ENCODE measurements at places on chromosomes 1 and 21.

DNA sequence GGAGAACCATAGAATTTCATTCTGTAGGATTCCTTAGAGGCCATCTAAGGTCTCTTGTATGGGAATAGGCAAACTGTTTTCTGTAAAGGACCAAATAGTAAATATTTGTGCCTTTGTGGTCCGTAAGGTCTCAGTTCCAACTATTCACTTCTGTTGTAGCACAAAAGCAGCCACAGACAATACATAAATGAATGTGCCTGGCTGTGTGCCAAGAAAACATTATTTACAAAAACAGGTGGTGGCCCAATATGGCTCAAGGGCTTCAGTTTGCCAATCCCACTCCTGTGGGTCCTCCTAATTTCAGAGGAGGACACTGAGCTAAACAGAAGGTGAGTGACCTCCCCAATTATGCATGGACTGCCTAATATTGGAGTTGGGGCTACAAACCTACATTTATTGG, 67.6 kb upstream of the EDEM3 start:
- no peak overlapping the region for H3K27ac ChIP-seq
- H3K4me3 ChIP-seq = no peak overlapping the region
- DNase-seq = no peak

DNA sequence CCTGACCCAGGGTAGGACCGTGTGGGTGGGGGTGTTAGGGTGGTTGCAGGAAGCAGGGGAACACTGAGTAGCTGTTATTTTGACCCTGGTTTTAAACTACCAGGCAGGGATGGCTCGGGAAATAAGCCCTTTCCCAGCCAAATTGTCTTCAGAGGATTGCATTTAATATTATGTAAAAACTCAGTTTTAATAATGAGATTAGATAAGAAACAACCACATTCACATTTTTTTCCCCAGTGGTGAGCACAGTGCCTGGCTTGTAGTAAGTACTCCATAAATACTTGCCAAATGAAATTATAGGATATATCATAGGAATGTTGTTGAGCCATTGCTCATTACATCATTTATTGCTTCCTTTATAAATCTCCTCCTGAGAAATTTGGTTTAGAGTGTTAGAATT, 3.1 kb upstream of the ACP6 start:
- no peak for DNase-seq
- H3K4me1 ChIP-seq = peaks cover 18% of the 10 kb centered on the region
- H3K27ac ChIP-seq = no peak overlapping the region

GRCh38 chr1:77757066-77757584, 2.5 kb downstream of the USP33 start:
- peak overlapping the region; percentile 36 for H3K4me3 ChIP-seq
- no peaks in the 10 kb centered on the region for H3K27me3 ChIP-seq
- no peak overlapping the region for H3K27ac ChIP-seq
- no peak for DNase-seq
- peaks cover 11% of the 10 kb centered on the region for H3K36me3 ChIP-seq
- H3K4me1 ChIP-seq = peaks cover 41% of the 10 kb centered on the region

GRCh38 chr1:3968851-3969250, 68.8 kb upstream of the C1orf174 start:
- peak; percentile 30 for DNase-seq
- no peaks in the 10 kb centered on the region for H3K36me3 ChIP-seq
- H3K4me3 ChIP-seq = no peak overlapping the region
- peaks cover 8% of the 10 kb centered on the region for H3K27me3 ChIP-seq

DNA sequence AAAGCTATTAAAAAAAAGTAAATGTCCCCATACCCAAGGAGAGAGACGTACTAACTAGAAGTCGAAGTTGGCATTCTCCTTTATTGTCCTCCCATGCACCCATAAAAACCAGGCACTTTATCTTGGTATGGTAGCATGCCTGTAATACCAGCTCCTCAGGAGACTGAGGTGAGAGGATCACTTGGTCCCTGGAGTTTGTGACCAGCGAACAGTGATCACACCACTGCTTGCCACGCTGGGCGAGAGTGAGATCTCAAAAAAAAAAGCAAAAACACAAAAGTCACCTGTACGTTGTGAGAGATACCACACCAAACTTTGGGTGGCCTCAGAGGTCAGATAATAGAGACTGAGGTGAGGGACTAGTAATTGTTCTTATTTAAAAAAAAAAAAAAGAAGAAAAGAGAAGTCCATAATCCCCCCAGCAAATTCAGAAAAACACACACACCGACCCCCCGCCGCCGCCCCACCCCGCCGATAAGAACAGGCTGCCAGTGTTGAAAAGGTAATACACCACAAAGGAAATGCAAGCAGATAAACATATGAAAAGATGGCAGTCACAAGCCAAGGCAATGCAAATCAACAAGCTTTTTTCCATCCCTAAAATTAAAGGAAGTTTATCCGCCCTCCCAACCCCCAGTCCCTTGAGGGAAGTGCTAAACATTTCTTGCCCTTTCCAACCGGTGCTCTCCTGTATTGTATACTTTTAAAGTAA, 3.6 kb downstream of the L1TD1 start:
- H3K36me3 ChIP-seq = no peaks in the 10 kb centered on the region
- H3K4me3 ChIP-seq = no peak overlapping the region
- peaks cover 54% of the 10 kb centered on the region for H3K27me3 ChIP-seq
- no peak overlapping the region for H3K27ac ChIP-seq
- H3K4me1 ChIP-seq = peaks cover 4% of the 10 kb centered on the region

GRCh38 chr21:25586791-25587190, 20.5 kb downstream of the MRPL39 start:
- DNase-seq = no peak
- H3K4me3 ChIP-seq = no peak overlapping the region
- H3K36me3 ChIP-seq = peaks cover 60% of the 10 kb centered on the region
- no peaks in the 10 kb centered on the region for H3K27me3 ChIP-seq

DNA sequence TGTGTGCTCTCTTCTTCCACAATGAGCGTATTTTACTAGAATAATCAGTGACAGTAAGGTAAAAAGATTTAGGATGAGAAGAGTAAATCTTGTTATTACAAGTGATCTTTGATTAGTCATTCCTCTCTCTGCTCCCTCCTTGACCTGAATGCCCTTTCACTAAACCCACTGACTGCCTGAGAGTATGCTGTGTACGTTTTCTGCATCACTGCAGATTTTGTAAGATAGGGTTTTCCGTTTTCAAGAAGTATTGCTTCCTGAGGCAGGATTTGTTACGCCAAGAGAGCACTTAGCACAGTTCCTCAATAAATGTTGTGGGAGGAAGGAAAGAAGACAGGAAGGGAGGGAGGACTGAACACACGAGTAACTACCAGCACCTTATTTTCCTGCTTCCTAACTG, 7.7 kb upstream of the LAMB3 start:
- H3K27ac ChIP-seq = no peak overlapping the region
- H3K4me1 ChIP-seq = peaks cover 14% of the 10 kb centered on the region
- no peak for DNase-seq
- H3K4me3 ChIP-seq = no peak overlapping the region

DNA sequence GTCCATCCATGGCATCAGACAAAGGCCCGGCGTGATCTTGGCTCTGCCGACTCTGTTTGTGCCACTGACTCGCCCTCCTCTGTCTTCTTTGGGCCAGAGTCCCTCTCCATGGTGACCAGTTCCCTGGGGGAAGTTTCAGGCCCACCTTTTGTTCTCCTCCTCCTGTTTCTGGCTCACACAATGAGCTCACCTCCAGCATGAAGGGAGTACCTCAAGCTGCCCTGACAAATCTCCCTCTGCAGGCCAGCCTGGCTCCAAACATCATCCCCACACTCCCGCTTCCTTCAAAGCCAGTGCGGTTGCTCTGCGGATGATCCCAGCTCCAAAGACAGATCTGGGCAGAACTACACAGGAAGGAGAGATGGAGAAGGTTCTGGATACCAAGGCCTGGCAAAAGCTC, 576.6 kb downstream of the NPHP4 start:
- no peak overlapping the region for H3K4me3 ChIP-seq
- H3K4me1 ChIP-seq = peaks cover 17% of the 10 kb centered on the region
- H3K27ac ChIP-seq = no peak overlapping the region
- no peak for DNase-seq

GRCh38 chr1:69492286-69492685, 75.4 kb upstream of the LRRC7 start:
- no peak overlapping the region for H3K27ac ChIP-seq
- H3K27me3 ChIP-seq = no peaks in the 10 kb centered on the region
- no peak for DNase-seq
- no peaks in the 10 kb centered on the region for H3K36me3 ChIP-seq
- H3K4me3 ChIP-seq = no peak overlapping the region
- no peaks in the 10 kb centered on the region for H3K4me1 ChIP-seq

DNA sequence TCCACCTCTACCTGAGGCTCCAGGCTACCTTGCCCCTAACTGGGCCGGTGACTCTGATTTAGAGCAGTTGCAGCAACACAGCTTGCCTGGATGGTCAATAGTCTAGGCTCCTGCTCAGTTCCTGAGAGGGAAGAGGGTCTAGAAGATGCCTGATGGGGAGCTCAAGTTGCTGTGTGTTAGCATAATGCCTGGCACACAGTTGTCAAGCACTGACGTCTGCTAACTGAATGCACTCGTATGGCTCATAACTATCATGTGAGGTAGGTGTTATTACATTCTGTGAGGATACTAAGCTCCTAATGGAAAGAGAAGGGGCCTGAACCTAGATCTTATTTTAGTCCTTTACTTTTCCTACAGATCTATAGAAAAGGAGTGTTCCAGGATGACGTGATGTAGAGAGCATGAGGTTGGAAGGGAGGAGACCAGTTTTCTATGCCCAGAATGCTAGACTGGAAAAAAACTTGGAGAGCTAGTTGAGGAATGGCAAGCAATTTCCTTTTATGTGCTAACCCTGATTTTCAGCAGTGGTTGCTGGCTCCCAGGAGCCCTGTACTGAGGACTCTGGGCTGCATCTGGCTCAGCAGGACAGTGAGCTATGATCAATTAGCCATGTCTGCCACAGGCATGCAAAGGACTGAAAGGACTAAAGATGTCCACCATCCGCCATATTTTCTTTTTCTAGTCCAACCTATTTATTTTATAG, 30.0 kb downstream of the FAM78B start:
- DNase-seq = no peak
- peaks cover 6% of the 10 kb centered on the region for H3K27me3 ChIP-seq
- H3K36me3 ChIP-seq = no peaks in the 10 kb centered on the region
- no peaks in the 10 kb centered on the region for H3K4me1 ChIP-seq
- H3K4me3 ChIP-seq = no peak overlapping the region

- no peak overlapping the region for H3K4me3 ChIP-seq
- H3K27me3 ChIP-seq = peaks cover 18% of the 10 kb centered on the region
- H3K4me1 ChIP-seq = peaks cover 9% of the 10 kb centered on the region
- H3K27ac ChIP-seq = no peak overlapping the region
- DNase-seq = no peak
- H3K36me3 ChIP-seq = no peaks in the 10 kb centered on the region
Observed at GRCh38 chr21:38511662-38512243, 13.5 kb upstream of the ERG start.

GRCh38 chr1:27322569-27323240, 742 bp downstream of the TMEM222 start:
- peaks cover 13% of the 10 kb centered on the region for H3K27me3 ChIP-seq
- H3K27ac ChIP-seq = peak overlapping the region; percentile 92
- H3K4me1 ChIP-seq = peaks cover 43% of the 10 kb centered on the region
- H3K36me3 ChIP-seq = peaks cover 23% of the 10 kb centered on the region
- DNase-seq = no peak
- peak overlapping the region; percentile 96 for H3K4me3 ChIP-seq

GRCh38 chr1:46533179-46533864, 18.1 kb downstream of the KNCN start:
- H3K36me3 ChIP-seq = no peaks in the 10 kb centered on the region
- DNase-seq = peak; percentile 62
- peak overlapping the region; percentile 75 for H3K4me3 ChIP-seq
- no peak overlapping the region for H3K27ac ChIP-seq
- peaks cover 18% of the 10 kb centered on the region for H3K4me1 ChIP-seq

- peaks cover 10% of the 10 kb centered on the region for H3K36me3 ChIP-seq
- peak; percentile 37 for DNase-seq
- H3K27ac ChIP-seq = peak overlapping the region; percentile 34
Observed at GRCh38 chr21:45226540-45227326, 61.0 kb downstream of the POFUT2 start.

Data from activated naive CD4-positive, alpha-beta T cell treated with anti-CD3 and anti-CD28 coated beads, Interleukin-2, amount 10 ng/mL, durations not matched to agents 7 days and 5 days (primary cell).